ENCODE measurements at places on chromosomes 11 and 22.

DNA sequence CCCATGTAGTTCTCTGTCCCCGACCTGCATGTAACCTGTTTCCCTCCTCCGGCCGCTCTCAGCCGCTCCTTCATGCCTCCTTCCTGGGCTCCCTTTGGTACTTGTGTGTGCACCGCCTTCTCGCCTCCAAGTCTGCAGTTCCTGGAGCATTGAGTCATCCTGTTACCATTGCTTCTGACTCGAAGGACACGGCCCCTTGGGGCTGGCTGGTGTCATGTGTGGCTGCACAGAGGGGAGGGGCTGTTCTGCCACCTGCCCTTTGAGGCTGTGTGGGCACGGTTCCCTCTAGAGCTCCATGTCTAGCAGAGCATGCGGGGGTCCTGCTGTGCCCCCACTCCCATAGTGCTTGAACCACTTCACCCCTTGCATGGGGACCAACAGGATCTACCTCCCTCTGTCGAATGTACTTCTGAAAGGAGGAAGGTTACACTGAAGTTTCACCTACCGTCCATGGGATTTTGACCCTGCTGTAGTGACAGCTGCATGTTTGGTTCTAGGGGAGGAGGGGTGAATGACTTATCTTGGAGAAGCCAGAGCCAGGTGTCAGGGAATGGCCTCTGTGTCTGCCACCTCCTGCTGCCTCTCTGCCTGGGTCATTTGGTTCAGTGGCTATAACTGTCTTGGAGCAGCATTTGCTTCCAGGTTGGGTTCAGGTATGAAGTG, 39.6 kb downstream of the BCR start:
- DNase-seq: no peak

DNA sequence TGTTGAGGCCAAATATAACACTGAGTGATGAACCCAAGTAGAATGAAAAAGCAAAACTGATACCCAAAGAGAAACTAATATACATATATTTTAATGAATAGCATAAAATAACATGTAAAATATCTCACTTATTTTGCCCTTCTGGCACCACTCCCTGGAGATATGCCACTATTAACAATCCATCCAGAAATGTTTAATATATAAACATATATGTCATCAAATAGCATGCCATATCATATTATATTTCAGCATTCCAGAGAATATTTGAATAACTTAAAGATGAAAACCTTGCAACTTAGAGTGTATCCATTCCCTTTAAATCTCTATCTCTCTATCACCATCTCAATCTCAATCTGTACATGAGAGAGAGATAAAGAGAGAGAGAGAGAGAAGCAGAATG, 1073.3 kb upstream of the RAG2 start:
- no peak for DNase-seq

DNA sequence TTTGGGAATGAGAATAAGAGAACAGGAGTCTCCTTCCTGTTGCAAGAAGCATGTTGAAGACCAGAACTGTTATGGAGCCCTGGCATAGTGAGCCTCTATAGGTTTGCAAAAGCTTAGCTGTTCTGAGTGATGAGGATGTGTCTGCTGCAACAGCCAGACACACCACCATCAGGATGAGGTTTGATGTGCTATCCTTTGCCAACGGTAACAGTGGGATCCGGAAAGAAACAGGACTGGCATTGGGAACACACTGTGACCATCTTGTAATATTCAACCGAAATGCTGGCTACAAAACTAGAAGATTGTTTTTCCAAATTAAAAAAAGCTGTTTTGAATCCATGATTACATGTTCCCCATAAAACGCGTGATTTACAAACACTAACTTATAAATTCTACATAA, 117.0 kb downstream of the ME3 start:
- no peak for DNase-seq

- no peak for DNase-seq
Measured at GRCh38 chr11:107951155-107951554, 22.9 kb downstream of the RAB39A start.

- DNase-seq: peak; percentile 58
Measured at GRCh38 chr11:130070846-130071200, 1.1 kb downstream of the APLP2 start.

- DNase-seq: no peak
Measured at GRCh38 chr11:11972730-11973341, 35.6 kb downstream of the DKK3 start.

GRCh38 chr11:10454878-10455631, at the start of gene AMPD3:
AMPD3 (plus strand) TSS chr11:10455264; CDS start chr11:10461520, 6,256 bp downstream.
- DNase-seq: peak; percentile 94

DNA sequence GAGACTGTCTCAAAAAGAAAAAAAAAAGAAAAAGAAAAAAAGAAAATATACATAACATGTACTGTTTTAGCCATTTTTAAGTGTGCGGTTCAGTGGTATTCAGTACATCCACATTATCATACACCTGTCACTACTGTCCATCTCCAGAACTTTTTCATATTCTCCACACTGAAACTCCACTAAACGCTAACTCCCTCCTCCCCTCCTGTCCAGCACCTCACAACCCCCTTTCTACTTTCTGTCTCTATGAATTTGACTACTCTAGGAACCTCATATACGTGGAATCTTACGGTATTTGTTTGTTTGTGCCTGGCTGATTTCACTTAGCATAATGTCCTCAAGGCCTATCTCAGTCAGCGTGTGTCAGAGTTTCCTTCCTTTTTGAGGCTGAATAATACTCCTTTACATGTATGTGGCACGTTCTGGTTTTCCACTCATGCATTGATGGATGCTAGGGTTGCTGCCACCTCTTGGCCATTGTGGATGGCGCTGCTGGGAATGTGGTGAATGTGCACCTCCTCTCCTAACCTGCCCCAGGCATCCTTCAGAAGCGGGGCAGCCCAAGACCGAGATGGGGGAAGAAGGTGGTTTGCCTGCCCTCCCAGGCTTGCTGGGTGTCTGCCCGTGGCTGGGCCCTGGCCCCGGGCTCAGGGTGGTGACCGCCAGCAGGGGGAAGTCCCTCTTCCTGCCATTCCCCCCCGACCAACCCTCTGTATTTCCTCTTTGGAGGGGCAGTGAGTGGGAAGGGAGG, 60.5 kb downstream of the BCR start:
- no peak for DNase-seq

DNA sequence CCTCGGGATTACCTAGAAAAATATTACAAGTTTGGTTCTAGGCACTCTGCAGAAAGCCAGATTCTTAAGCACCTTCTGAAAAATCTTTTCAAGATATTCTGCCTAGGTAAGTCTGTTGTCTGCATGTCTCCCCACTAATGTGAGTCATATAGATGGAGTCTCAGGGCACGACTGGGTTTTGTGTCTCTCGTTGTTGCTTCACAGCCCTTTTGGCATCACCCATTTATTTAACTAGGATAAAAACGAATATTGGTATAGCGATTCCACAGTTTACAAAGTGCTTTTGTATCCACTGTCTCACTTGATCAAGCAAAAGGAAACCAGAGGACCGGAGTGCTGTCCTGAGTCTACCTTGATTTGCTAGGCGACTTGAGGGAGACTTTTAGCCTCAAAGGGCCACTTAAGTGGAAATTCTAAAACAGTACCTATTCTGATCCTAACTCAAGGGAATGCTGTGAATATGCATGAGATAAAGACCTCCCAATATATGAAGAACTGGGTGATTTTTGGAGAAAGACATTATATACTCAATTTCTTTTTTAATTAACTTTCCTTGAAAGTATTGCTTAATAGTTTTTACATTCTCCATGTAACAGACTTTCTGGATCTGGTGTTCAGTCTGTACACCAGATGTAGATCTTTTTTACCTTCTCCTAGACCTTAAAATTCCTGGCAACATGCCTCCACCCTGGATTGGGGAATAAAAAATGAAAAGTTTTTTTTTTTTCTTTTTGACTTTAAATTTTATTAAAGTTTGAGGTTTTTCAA, 590 bp downstream of the NNMT start:
- no peak for DNase-seq

- no peak for DNase-seq
Measured at GRCh38 chr11:76205252-76206076, 838 bp downstream of the WNT11 start.

GRCh38 chr11:73563539-73564200, 34.2 kb downstream of the FAM168A start:
- DNase-seq: no peak

GRCh38 chr22:23119494-23120414, 22.0 kb downstream of the RSPH14 start:
- no peak for DNase-seq

- DNase-seq: no peak
Measured at GRCh38 chr22:37972527-37972926, 11.8 kb downstream of the SOX10 start.

- peak; percentile 95 for DNase-seq
Measured at GRCh38 chr11:64844330-64845128, at the start of gene CDC42BPG. CDC42BPG (minus strand) TSS chr11:64844653; CDS start chr11:64844569, 84 bp downstream.
